NCI-H1436 treated with DMSO at 0.1 percent for 48 hours (cell line): ENCODE measurements at places on chromosomes 11 and 22.
A peak's percentile ranks its signal among the peaks of the same experiment; 100 is the strongest.

DNA sequence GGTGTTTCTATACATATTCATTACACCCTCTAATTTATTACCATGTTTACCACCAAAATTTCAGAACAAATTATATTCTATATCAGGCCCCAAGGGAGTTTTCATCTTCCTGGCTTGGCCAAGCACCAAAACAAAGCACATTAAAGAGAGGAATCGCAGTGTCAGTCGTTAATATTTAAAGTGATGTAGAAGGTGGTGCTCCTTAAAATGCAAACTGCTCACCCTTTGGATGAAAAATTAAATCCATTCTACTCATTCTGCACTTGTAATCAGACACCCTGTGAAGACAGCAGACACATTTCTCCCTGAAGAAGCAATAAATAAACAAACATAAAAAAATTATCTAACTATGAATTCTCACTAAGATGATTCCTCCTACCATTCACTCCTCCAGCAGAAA lies 113.4 kb downstream of the LRRC4C start:
- DNase-seq: no peak

DNA sequence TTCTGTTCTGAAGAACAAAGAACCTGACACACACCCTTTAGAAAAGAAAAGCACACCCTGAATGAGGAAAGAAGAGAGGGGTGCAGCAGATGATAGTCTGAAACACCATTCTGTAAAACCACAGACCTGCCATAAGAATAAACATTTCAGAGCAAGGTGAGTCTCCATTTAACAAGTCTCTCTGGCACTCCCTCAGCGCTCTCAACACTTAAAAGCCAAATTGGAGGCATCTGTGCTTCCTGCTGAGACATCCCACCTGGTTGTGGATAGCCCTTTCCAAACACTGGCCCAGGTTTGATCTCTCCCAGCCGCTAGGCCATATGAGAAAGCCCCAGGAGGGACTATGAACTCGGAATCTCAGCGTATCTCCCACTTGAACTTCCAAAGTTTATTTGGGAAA lies 36.3 kb downstream of the ETS1 start:
- DNase-seq: no peak

DNA sequence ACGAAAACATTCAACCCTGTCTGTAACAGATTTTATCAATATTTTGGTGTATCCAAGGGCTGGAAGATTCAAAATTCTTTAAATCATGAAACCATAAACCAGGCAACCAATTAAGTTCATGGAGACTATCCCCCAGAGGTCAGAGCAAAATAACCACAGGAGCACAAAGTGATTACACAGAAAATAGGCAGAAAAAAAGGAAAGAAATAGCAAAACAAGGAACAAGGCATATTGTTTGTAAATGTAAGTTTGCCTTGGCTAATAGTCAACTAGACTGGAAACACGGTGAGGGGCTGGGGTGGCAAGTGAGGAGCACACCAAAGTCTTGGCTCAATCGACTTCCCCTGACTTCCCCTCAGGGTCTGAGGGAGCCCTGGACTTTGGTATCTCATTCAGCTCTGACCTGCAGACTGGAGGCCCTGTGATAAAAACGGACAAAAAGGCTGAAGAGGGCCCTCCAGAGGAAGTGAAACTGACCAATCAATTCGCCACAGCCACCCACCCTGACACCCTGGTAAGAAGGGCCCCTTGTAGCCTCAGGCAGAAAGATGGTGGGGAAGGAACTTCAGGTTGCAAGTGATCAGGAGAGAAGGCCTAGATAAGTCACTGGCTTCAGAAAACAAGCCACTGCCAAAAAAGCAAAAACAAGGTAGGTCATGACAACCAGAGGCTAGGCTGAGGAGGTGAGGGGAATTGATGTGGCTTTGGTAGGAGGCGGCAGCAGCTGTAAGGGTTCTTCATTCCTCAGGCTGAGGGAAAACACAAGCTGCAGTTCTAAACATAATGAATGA lies 1.8 kb downstream of the SIK3 start:
- no peak for DNase-seq

GRCh38 chr11:44145011-44145775 lies 49.7 kb downstream of the EXT2 start:
- DNase-seq: no peak

GRCh38 chr11:112632866-112633505 lies 328.2 kb upstream of the NCAM1 start:
- DNase-seq: no peak

DNA sequence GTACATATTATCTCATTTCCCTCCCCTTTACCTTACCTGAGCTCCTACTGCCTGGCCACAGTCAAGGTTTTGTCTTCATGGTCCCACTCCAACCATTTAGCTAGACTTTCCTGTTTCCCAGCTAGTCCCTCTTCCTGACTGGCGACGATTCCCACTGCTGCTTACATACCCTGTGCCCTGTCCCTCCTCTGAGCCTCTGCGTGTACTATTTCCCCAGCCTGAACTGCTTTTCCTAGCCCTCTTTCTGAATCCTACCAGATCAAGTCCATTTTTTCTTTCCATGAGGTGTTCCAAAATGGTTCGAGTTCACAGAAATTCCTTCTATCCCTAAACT lies 23.4 kb downstream of the MRPL16 start:
- DNase-seq: no peak

DNA sequence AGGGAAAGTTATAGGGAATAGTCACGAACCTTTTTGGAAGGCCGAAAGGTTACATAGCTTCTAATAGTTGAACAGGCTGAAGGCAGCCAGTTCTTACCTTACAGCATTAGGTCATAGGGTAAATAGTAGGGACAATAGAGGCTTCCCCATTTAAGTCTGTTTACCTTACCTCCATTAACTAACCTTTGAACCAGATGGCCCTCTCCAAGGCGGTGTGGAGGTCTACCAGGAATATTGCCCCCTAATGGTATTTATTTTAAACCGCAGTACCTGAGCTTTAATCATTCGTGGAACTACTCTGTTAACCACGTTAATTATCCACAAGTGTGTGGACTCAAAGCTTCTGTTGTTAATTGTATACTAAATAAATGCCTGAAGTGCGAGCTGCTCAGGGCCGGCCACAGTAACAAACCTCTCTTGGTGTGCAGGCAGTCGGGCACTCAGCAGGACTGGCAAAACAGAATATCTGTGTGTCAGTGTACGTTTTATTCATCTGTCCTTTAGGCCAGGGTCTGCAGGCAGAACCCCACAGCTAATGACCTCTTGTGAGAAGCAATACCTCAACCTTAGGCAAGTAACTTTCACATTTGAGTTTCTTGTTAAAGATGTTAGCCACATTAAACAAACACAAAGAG lies 81.7 kb downstream of the PRCP start:
- no peak for DNase-seq

DNA sequence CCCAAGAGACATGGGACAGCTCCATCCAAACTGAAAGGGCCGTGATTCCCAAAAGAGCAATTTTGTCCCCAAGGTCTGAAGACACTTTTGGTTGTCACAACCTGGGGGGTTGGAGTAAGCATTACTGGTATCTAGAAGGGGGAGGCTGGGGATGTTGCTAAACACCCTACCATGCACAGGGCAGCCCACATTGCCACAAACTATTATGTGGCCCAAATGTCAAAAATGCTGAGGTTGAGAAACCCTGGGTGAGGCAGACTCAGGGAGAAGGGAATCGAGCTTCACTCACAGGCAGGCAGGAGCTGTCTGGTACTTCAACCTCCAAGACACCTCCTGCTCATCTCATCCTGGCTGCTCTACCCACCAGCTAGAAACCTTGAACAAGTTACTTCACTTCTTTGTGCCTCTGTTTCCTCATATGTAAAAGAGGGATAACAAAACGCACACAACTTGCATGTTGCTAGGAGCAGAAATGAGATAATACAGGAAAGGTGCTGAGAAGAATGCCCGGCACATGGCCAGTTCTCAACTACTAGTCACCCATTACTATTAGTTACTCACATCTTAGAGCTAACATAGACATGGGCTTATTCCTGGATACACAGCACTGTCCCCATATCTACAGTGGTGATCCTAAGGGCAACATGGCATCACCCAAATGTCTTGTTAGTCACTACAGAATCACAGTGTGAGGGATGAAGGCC lies 8.8 kb downstream of the SERPIND1 start:
- DNase-seq: no peak

DNA sequence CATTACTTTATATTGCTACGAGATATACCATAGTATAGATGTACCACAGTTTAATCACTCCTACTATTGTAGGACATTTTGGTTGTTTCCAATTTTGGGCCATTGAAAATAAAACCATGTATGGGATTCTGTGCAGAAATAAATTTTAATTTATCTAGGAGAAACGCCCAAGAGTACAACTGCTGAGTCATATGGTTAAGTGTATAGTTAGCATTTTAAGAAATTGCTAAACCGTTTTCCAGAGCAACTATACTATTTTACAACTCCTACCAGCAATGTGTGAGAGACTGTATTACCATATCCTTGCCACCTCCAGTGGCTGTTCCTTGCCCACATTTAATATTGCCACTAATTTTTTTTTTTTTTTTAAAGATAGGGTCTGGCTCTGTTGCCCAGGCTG lies 163.1 kb downstream of the SBF2 start:
- no peak for DNase-seq

- no peak for DNase-seq
Measured at GRCh38 chr11:134662629-134663360, 250.8 kb upstream of the B3GAT1 start.

DNA sequence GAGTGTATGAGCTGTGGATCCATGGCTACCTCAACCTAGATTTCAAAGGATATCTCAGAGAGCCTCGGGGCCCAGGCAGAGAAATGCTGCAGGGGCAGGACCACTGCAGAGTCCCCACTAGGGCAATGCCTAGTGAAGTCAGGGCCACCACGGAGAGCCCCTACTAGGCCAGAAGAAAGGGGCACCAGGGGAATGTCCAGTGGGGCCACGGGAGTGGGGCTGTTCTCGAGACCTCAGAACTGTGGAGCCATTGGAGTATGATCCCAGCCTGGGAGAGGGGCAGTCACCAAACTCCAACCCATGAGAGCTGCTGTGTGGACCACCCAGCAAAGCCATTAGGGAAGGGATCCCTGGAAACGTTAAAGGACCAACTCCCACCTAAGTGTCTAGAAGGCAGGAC lies 24.5 kb downstream of the RTL6 start:
- DNase-seq: no peak

- no peak for DNase-seq
Measured at GRCh38 chr11:47509077-47509536, 43.8 kb downstream of the CELF1 start.

- DNase-seq: no peak
Measured at GRCh38 chr11:74992852-74993251, 4.1 kb downstream of the NEU3 start.

- DNase-seq: no peak
Measured at GRCh38 chr11:62842171-62842741, 2.9 kb upstream of the WDR74 start.

DNA sequence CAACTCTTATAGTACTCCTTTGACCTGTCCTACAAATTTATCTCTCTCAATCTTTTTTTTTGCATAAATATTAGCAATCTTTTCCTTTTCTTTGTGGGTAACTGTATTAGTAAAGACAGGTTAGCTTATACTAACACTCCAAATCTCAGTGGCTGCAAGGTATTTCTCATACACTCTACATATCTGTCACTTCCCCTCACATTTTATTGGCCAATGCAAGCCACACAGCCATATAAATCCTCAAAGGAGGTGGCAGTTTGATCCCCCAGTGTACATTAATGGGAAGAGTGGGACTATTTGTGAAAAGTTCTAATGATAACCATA lies 42.6 kb upstream of the EED start:
- no peak for DNase-seq

DNA sequence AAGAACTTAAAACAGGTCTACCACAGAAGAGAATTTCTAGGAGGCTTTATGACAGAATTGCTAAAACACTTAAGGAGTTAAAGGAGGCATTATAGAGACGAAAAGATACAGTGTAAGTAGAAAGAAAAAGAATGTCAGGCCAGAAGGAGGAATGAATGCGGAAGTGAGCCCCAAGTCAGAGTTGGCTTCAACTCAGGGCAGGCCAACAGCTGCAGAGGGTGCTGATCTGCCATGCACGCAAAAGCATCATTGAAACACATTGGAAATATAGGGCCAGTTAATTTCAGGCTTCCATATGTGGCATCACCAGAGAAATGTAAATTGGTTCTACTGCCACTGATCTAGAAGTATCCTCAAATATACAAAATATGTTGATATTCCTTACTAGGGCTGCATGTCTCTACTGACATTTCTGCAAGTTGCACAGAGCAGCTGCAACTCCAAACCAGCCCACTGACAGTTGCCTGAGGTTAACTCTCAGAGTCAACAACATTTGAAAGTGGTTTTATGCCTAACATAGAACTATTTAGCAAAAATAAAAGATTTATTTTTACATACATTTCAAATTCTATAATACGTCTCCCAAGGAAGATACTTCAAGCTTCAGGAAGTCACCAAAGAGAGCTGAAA lies 324.1 kb downstream of the C11orf87 start:
- no peak for DNase-seq

GRCh38 chr11:3177931-3178330 lies 12.8 kb upstream of the OSBPL5 start:
- DNase-seq: no peak

- no peak for DNase-seq
Measured at GRCh38 chr22:38455076-38455529, at the start of gene KCNJ4. Gene KCNJ4, minus strand, starts transcription at chr22:38455199. Its CDS starts 27,067 bp downstream, at chr22:38428132.

GRCh38 chr11:1543606-1544263 lies 28.3 kb downstream of the DUSP8 start:
- no peak for DNase-seq

DNA sequence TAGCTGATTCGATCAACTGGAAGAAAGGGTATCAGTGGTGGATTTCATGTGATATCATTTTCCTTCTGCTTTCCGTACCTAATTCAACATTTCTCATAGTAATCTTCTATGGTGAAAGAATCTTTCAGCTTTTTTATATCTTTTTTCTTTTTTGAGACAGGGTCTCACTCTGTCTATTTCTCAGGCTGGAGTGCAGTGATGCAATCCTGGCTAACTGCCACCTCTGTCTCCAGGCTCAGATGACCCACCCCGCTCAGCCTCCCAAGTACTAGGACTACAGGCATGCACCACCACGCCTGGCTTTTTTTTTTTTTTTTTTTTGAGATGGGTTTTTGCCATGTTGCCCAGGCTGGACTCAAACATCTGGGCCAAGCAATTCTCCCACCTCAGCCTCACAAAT lies 18.6 kb upstream of the CHORDC1 start:
- DNase-seq: no peak

DNA sequence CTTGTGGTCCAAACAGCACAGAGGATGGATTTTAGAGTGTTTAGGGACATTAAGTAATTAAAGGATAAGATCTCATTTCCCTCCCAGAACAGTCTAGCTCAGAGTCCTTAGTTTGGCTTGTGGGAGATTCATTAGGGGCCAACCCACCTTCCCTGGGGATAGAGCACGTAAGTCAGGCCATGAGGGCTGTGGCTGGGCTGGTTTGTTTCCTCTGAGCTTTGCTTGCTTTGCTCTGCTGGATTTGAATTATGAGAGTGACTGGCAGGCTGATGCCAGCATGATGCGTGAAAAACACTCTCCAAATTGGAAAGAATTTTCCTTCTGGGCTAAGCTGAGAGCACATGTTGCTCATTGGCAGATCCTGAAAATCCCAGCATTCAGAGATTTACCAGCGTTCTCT lies 84.7 kb upstream of the HEPHL1 start:
- peak; percentile 50 for DNase-seq
